Osteoblast (primary cell): ENCODE measurements at places on chromosomes 7 and 10.

GRCh38 chr7:15582773-15583172 is 21.0 kb upstream of the AGMO start:
- DNase-seq: no peak

GRCh38 chr7:81415181-81415580 is 354.7 kb downstream of the HGF start:
- no peak for DNase-seq

DNA sequence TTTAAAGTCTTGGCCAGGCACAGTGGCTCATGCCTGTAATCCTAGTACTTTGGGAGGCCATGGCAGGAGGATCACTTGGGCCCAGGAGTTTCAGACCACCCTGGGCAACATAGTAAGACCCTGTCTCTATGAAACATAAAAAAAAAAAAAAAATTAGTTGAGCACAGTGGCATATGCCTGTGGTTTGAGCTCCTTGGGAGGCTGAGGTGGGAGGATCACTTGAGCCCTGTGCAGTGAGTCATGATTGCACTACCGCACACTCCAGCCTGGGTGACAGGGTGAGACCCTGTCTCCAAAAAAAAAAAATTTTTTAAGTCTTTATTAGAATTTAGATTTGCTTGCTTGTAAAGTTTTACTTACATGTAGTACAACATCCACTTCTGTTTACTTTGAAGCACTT is 14.0 kb downstream of the WNT2 start:
- no peak for DNase-seq

GRCh38 chr10:69846293-69846921 is 44.7 kb downstream of the COL13A1 start:
- no peak for DNase-seq

GRCh38 chr7:73749931-73750776 is 11.6 kb upstream of the ABHD11 start:
- no peak for DNase-seq

DNA sequence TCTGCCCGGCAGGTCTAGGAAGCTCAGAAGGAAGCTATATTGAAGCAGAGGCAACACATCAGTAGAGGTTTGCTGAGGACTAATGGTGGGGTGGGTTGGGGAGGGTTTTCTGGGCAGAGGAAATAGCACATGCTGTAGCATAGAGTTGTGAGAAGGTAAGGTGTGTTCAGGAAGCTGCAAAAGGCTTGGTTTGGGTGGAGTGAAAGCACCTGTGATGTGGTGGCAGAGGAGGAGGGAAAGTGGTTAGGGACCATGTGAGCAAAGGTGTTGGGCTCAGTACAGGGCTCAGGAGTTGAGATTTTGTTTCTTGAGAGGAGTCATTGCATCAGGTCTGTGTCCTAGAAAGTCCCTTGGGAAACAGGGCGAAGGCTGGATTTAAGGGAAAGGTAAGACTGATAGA is 294.6 kb downstream of the SORCS3 start:
- DNase-seq: no peak

DNA sequence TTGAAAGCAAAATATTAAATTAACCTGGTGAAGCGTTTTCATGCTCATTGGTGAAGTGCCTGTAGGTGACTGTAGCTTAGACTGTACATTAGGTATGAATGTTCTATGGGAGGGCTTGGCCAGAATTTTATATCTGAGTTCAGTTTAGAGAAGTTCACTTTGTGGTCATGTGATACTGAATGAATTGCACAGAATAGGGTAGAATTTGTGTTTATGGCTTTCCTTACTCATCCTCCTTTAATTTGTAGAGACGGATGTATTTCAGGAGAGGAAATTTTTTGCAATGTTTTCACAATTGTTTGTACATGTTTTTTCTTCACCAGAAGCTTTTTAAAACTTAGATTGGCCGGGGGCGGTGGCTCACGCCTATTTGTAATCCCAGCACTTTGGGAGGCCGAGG is 32.3 kb downstream of the REEP3 start:
- DNase-seq: no peak

- DNase-seq: peak; percentile 90
These were observed 12.4 kb downstream of the CALY start for GRCh38 chr10:133324198-133324792.

DNA sequence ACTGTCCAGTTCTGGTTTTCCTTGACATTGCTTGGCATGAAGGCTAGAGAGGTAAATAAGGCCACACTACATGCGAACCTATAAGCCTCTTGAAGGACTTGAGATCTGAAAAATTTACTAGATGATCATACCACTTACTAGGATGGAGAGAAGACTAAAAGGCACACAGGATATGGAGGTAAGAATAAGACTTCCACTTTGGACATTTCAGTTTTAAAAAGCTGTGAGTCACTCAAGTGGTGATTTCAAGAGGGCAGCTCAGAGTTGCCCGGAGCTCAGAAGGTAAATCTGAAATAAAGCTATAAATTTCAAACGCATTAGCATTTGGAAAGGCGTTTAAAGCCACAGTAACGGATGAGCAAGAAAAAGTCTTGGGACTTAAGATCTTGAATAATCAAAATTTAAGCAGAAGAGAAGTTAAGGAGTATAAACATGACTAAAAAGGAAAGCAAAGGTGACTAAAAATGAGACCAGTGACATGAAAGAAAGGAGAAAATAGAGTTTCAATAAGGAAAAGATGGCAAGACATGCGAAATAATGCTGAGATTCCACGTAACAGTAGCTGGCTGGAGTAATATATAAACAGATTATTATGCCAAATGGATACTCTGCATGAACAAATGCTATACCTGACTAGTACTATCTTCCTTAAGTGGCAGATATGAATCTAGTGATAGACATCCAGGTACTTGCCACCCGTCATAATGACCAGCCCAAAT is 68.3 kb downstream of the SNX13 start:
- DNase-seq: peak; percentile 6

- peak; percentile 82 for DNase-seq
These were observed 70.8 kb downstream of the RBM33 start for GRCh38 chr7:155715111-155715805.
